Stimulated activated CD8-positive, alpha-beta memory T cell treated with anti-CD3 and anti-CD28 coated beads, Interleukin-7, amount 100 ng/mL, for 4 hours (primary cell): ENCODE measurements at places on chromosomes 1 and 21.

DNA sequence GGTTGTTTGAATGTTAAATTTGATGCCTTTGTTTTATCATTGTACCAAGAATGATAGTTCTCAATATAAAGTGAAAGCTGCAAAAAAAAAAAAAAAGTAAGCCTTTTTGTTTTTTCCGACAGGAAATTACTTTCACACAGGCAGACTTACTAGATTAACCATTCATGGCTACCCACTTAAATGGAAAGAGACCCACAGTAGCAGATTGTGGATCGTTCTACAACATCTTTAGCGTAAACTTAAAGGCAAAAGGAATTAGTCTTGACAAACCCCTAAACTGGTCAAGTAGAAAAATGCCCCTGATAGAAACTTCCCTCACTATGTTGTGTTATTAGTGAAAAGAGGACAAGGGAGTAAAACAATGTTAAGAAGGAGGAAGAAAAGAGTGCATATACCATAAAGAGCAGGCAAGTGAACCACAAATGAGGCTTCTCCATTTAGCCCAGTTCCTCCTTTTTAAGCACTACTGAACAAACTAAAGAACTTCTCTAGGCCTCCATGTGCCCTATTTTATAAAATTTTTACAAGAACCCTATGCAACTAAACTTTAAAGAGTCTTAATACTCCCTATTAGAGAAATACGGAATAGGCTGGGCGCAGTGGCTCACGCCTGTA, 1560.3 kb downstream of the MRPL39 start:
- DNase-seq, result no peak

GRCh38 chr1:246497331-246497915, 9.7 kb downstream of the SMYD3 start:
- DNase-seq, result no peak

DNA sequence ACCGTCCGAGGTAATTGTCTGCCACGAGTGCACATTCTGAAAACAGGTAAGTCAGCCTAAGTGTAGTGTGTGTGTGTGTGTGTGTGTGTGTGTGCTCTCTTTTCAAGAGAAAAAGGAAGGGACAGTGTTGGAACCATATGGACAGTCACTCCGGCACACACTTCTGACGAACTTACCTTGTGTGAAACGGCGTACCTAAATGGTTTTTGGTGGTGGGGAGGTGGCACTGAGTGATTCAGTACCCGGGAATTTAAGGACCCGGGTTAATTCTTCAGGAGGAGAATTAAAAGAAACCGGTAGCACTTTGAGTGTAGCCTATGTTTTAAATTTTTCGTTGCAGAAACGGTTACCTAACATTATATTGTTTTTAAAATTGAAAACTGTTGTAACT, 286 bp downstream of the ODR4 start:
- no peak for DNase-seq

DNA sequence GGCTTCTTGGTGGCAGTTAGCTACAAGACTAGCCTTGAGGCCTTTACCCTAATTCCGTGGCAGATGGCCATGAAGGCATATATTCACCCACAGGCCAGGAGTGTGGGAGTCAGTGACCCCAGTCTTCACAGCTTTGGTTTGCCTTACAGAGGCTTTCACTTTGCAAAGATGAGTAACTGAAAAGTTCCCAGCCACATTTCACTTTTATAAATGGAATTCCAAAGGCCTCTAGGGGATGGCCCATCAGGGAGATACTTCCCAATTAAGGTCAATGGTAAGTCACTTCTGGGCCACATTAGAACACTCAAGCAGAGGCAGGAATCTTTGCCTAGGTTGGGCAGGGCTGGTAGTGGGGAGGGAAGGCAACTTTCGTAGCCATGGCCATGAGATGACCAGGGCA, 13.1 kb upstream of the HEYL start:
- no peak for DNase-seq

DNA sequence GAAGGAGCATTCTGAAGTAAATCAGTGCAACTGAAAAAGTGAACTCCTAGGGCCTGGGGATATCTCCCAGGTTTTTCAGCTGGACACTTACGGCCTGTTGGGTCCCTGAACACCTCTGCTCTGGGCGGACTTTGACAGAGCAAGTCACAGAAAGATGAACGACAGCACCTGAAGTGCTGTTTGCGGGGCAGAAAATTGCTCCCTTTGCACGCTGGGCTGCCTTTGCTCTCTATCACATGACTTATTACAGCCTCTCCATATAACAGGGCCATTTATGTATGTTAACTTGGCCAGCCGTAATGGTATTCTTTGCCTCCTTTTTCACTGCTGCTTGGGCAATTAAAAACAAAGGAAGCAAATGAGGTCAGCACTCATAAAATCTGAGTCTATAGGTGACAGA, 332.9 kb downstream of the BARHL2 start:
- DNase-seq, result no peak
